ENCODE measurements at places on chromosomes 6 and 20.

GRCh38 chr6:122651031-122651430 lies 40.8 kb downstream of the PKIB start:
- no peak for DNase-seq

GRCh38 chr6:18412644-18413043 lies 25.5 kb downstream of the RNF144B start:
- DNase-seq, result no peak

GRCh38 chr20:19813846-19814640 lies 56.0 kb downstream of the RIN2 start:
- DNase-seq, result no peak

GRCh38 chr6:146426516-146426915 lies 117.1 kb upstream of the RAB32 start:
- DNase-seq, result no peak

DNA sequence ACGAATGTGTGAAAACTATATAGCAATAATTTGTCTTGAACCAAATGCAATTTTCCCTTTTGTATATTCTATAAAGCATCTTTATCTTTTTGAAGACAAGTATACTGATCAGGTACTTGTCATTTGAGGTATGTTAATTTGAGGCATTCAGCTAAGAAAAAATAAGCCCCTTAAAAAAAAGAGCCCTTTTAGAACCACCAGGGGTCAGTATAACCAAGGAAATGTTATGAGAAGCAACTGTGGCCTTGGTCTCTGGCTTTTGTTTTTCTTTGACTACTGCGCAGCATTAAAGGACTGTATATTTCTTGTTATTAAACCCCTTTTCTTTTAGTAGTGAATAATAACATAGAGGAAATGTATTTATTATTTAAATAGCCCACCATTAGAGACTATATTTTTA lies 43.1 kb downstream of the CD109 start:
- DNase-seq, result peak; percentile 79

- no peak for DNase-seq
Observed at GRCh38 chr6:106685833-106686232, 56.5 kb downstream of the QRSL1 start.

DNA sequence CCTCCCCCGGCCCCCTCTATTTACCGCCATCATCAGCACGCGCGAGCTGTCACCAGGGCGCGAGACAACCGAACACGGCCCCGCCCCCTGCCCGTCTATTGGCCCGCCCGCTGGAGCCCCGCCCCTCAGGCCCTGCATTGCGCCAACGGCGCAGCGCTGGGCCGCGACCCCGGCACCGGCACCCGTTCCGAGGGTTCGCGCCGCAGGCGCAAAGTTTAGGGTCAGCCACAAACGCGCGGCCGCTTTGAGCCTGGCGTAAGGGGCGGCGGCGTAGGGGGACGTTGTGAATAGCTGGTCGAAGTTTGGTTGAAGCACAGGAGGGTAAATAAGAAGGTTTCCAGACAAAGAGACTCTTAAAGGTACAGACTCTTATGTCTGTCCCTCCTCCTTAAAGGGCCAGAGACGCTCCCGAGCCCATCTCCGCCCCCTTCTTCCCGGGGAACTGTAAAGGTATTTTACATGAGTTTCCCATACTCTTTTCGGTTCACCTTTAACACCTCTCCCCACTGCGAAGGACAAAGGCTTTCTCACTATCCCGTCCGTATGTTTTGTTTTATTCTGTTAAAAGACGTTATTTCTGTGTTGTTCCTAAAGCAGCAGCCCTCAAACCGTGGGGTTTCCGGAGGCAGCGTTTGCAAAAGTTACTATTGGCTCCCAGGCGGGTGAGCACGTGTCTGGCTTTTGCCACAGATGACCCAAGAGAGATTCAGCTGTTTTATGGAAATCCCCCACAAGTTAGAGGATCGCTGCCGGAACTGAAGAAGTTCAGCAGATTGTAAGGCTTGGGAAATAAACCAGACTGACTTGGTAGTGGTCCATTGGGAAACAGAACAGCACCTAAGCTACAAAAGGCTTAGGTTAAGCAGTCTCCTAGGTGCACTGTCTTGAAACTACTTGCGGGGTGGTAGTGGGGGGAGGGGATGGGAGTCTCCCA lies at the start of gene USP49:
TSS of gene USP49 (minus strand) at position 76 of the 934 bp plus-strand sequence. CDS start 88,392 bp downstream, outside the sequence.
- DNase-seq, result peak; percentile 92

DNA sequence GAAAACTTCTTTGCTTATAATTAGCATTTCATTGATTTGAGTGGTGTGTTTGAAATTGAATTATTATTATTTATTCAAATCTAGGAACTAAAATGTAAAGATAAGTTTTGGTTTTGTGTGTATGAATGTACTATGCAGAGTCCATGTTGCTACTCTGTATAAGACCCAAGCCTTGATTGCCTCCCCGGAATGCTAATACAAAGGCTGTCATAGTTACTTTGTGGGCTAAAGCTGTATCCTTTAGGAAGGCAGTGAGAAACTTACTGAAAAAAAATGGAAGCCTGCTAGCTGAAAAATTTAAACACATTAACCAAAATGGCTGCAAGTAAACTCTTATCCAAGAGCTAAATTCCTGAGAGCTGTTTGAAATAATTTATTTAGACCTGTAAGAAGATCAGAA lies 213.3 kb downstream of the ZFAND3 start:
- no peak for DNase-seq

DNA sequence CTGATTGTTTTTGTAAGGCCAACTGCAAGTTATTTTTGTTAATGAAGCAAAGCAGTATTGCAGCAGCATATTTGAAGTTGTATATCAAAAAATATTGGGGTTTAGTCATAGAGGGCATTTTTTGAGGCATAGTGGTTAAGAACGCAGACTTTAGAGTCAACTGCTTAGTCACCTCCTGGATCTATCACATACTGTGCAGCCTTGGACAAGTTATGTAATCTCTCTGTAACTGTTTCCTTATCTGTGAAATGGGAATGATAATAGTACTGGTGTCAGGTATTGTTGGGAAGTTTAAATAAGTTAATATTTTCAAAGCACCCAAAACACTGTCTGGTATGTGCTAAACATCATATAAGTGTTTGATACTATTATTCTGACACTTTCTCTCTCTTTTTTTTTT lies 27.2 kb upstream of the EFHC1 start:
- DNase-seq, result no peak

GRCh38 chr6:90393232-90393884 lies 96.7 kb upstream of the BACH2 start:
- peak; percentile 72 for DNase-seq

DNA sequence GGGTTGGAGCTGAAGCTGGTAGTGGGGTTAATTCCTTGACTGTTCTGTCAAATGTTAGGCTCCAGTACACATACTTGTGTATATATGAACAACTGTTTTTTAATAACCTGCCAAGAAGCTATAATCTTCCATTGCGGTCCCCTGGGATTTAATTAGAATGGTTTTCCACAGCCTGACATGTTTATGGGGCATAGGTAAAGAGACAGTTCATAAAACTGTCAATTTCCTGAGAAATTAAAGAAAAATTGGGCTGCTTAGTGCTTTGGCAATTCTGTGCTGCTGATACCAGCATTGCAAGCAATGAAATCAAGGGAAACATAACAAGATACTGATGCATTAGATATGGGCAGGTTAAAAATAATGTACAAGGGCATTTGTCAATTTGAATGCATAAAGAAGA lies 314.1 kb upstream of the SLC35B3 start:
- DNase-seq, result no peak

- DNase-seq, result no peak
Observed at GRCh38 chr20:49215232-49215631, 4.0 kb upstream of the DDX27 start.

GRCh38 chr6:11350294-11350693 lies 117.8 kb upstream of the NEDD9 start:
- DNase-seq, result no peak

DNA sequence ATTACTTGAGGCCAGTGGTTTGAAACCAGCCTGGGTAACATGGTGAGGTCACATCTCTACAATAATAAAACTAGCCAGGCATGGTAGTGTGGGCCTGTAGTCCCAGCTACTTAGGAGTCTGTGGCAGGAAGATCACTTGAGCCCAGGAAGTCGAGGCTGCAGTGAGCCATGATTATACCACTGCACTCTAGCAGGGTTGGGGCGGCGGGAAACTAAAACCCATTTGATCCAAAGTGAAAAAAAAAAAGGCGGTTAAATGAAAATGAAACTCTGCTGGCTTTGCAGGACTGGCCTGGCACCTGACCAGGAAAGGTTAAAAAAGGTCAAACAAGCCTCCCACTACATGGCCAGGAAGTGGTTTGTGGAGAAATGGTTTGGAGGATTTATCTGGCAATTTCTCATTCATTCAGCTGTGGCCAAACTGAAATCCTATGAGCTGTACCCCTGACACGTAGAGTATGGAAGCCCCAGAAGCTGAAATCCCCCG lies 36.6 kb downstream of the MTRES1 start:
- peak; percentile 73 for DNase-seq

GRCh38 chr20:15622368-15622767 lies 950.9 kb downstream of the KIF16B start:
- DNase-seq, result no peak

DNA sequence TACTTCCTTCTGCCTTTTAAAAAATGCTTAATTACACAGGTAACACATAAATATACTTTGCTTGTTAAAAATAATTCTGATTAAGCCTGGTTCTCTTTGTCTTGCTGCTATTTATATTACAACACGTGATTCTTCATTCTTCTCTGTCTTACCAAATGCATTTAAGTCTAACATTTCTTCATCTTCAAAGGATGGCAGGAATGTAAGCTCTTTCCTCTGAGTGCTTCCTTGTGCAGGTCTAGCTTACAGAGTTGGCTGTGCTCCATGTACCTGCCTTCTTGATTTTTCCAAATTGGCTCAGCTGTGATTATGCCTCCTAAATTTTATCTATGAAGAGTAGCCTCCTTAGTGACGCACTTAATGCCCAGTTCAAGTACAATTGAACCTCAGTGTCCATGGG lies 44.4 kb downstream of the RNF144B start:
- no peak for DNase-seq

- no peak for DNase-seq
Observed at GRCh38 chr20:61135968-61136367, 116.1 kb upstream of the CDH4 start.

DNA sequence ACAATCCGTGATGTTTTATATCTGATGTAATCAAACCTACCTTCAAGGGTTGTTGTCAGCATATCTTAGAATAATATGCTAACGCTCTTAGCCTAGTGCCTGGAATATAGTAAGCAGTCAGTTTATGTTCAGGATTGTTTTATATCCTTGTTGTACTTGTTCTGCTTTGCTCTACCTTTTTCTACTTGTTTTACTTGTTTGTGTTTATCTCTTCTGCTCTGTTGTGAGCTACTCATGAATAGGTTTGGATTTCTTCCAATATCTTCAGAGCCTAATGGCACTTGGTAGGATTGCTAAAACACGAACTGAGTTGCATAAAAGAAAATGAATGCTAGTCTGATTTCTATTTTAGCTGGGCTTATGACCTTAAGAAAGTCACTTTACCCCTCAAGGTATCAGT lies 40.1 kb downstream of the DNAH8 start:
- DNase-seq, result no peak

DNA sequence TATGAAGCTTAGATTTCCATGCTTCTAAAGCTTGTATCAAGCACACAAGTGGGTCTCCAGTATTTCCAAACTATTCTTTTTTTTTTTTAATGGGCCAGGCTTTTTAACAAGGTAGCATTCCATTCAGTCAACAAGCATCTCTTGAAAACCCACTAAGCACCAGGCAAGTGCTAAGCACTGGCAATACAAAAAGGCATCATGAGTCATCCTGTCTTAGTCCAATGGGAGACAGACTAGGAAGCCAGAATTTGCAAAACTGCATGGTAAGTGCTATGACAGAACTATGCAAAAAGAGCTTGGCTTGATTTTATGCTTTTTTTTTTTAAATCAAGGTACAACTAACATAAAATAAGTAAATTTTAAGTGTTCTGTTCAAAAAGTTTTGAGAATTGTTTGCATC lies 109.3 kb upstream of the DST start:
- no peak for DNase-seq

- DNase-seq, result no peak
Observed at GRCh38 chr6:43937236-43938177, 167.5 kb downstream of the VEGFA start.

- no peak for DNase-seq
Observed at GRCh38 chr20:38249536-38250310, 10.8 kb downstream of the KIAA1755 start.

DNA sequence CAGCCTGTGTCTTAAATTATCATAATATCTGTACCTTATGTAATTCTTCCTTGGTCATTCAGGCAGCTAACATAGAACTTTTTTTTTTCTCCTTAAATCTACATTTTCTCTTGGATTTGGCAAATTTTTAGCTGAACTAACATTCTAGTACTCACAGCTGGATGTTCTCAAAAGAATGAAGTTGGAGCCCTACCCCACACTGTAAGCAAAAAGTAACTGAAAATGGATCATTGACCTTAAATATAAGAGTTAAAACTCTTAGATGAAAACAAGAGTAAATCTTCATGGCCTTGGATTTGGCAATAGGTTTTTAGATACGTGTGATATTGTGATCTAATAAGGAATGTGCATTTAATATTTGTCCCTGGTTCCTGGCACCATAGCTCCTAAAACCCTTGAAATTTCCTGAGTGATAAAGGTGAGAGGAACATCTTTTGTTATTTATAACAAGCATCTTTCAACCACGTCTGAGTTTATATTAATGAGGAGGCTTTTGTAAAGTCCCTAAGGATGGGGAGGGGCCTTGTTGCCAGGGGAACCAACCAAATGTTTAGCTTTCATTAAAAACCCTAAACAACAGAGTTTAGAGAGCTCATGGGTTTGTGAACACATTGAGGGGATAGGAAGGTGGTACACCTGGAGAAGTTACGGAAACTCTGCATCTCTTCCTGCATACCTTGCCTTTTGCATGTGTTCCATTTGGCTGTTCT lies 106.1 kb upstream of the ADGRF4 start:
- DNase-seq, result no peak

GRCh38 chr20:37295001-37295400 lies 5.5 kb downstream of the MANBAL start:
- DNase-seq, result peak; percentile 47

- DNase-seq, result peak; percentile 91
Observed at GRCh38 chr6:27091661-27092315, 155.7 kb upstream of the PRSS16 start.

DNA sequence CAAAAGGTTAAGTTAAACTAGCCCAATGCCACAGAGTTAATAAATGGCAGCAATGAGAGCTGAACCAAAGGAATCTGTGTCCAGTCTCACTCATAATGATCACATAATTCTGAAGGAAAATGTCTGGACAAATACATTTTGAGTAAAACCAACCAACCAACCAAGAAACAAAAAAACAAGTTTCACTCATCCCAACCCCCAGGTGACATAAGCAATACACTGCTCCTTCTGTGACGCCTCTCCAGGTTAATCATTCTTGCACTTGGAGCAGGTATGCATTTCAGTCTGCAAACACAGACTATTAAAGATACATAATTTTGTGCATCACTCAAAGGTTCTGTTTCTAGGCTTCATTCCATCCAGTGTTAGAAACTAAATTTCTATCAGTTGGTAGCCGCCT lies 35.2 kb upstream of the MC3R start:
- DNase-seq, result no peak

- DNase-seq, result no peak
Observed at GRCh38 chr20:48823476-48823875, 4.3 kb downstream of the PREX1 start.

GRCh38 chr6:162713974-162714780 lies 13.4 kb downstream of the PRKN start:
- no peak for DNase-seq
